ENCODE measurements at places on chromosomes 2 and 18.
A peak's percentile ranks its signal among the peaks of the same experiment; 100 is the strongest.

GRCh38 chr2:175612280-175612679, 389.8 kb downstream of the LNPK start:
- no peak for DNase-seq

DNA sequence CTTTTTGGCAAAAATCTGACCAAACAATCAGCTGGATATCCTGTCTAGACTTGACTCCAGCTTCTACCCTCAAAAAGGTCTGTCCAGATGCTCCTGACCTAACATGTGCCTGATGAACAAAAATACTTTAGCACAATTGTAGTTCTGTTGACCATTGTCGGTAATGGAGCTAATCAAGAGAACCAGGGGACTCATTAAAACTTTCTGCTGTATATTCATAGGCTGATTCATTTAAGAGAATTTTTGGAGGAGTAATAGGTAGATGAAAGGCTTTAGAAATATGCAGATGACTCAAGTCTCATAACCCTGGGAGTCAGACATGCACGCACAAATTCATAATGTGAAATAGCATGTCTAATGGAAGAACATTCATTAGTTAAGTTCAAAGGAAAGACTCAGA, 514.2 kb downstream of the TXNL1 start:
- DNase-seq = no peak

DNA sequence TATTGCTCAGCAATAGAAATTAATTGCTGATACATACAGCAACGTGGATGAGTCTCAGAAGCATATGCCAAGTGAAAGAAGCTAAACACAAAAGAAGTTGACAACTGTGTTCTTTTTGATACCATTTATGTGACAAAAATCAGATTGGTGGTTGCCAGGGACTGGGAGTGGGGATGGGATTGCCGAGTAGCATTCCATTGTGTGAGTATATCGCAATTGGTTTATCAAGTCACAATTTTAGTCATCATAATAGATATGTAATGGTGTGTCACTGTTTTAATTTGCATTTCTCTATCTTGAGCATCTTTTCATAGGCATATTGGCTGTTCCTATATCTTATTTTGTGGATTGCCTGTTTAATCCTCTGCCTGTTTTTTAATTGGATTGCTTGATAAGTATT, 20.9 kb downstream of the STRADB start:
- DNase-seq = no peak

DNA sequence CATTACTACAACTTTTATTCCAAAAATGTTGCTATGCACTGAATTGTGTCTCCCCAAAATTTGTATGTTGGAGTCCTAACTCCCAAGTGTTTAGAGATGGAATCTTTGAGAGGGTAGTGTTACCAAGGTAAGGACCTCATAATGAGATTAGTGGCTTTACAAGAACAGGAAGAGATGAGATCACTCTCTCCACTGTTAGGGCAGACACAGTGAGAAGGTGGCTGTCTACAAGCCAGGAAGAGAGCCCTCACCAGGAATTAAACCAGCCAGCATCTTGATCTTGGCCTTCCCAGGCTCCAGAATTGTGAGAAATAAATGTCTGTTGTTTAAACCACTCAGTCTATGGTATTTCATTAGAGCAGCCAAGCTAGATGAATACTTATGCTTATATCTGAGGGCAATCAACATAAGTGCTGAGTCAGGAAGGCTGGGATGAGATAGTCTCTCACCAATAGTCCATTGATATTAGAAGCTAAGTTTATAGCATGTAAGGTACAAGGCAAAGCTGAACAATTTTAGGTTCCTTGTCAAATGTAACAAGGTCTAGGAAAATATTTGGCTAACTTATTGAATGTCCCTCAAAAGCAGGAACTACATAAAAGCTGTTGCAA, 317.6 kb upstream of the REG3G start:
- DNase-seq = no peak

- DNase-seq = no peak
These were observed 220.7 kb downstream of the NDUFA10 start for GRCh38 chr2:239804161-239805042.

DNA sequence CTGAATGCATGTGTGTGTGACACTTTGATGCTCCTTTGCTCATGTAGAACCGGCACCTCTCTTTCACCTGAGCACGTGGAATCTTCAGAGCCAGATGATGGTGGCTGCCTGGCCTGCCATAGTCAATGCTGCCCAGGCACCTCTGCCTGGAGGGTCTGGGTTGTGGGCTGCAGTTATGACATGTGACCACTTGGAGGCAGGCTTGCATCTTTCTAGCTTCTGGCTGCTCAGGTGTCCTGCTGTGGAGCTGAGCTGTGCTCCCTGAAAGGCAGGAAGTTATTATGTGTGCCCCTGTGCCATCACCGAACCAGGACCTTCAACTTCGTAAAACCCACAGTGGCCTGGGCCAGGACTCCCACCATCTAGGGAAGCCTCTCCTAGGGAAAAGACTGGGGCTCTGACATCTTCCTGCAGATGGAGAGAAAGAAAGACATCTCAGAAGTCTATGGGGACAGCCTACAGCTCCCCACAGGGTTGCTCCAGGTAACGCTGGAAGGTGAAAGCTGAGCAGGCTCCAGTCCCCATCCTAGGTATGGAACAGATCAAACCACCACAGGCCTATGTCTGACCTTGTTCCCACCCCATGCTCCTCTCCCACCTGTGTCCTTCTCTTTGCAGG, 30.2 kb downstream of the PSD4 start:
- peak; percentile 52 for DNase-seq

DNA sequence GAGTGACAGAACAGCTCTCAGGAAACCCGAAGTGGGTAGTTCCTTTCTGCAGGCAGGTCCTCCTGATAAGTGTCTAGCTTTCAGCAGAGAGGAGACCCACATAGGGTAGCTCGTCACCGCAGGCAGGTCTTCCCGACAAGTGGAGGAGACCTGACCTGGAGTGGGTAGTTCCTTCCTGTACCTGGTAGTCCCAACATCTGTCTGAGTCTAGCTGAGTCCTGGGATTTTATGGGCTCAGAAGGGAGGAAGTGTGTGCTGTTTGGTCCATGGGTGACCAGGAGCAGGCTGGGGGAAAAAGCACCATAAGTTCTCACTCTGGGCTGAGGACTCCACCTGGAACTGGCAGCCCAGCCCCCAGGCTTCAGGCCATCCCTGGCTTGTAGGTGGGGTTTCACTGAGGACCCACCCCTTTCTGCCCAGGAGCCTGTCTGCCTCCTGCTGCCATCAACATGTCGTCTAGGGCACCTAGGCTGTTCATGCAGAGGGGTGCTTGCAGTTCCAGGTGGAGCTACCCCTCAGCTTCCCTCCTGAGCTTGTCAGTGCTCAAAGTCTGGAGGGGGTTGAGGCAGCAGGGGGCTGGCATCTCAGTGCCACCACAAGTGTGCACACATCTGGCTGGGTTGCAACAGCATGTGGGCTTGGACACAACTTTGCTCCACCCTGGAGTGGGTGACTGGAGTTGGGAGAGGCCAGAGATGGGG, 9.4 kb downstream of the DYSF start:
- no peak for DNase-seq

- DNase-seq = no peak
These were observed 13.8 kb upstream of the KCNS3 start for GRCh38 chr2:17864676-17865075.

DNA sequence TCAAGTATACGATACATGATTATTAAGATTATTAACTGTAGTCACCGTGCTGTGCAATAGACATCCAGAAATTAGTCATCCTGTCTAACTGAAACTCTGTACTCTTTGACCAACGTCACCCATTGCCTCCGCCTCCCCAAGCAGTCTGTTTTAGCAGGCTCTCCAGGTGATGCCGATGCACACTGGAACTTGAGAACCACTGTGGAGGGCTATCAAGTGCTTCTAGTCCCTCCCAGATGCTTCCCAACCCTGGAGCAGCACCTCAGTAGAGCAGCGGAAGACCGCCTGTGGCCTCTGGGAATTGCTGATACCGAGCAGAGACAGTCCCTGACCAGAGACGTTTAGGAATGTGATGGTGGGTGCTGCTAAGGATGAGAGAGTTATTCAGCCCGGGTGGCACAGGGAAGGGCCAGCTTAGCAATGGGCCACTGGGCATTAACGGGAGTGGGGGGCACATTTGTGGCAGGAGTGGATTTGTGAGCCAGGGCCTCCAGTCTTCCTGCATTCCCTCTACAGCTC, 50.7 kb downstream of the LIPG start:
- DNase-seq = no peak

GRCh38 chr2:44793322-44793870, 148.1 kb upstream of the SIX3 start:
- no peak for DNase-seq

GRCh38 chr2:207951734-207952470, 73.4 kb downstream of the PLEKHM3 start:
- DNase-seq = no peak

DNA sequence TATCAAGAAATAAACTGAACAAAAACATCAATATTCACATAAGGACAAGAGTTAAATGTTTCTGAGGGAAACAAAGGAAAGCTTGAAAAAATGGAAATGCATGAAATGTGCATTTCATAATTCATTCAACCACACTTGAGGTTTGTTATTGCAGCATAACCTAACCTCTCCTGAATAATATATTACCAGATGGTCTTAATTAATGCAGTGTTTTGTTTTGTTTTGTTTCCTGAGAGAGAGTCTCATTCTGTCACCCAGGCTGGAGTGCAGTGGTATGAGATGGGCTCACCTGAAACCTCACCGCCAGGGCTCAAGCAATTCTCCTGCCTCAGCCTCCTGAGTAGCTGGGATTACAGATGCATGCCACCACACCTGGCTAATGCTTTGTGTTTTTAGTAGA, 139.9 kb upstream of the PIEZO2 start:
- DNase-seq = no peak

GRCh38 chr2:197185676-197186075, 124.9 kb downstream of the ANKRD44 start:
- DNase-seq = no peak

DNA sequence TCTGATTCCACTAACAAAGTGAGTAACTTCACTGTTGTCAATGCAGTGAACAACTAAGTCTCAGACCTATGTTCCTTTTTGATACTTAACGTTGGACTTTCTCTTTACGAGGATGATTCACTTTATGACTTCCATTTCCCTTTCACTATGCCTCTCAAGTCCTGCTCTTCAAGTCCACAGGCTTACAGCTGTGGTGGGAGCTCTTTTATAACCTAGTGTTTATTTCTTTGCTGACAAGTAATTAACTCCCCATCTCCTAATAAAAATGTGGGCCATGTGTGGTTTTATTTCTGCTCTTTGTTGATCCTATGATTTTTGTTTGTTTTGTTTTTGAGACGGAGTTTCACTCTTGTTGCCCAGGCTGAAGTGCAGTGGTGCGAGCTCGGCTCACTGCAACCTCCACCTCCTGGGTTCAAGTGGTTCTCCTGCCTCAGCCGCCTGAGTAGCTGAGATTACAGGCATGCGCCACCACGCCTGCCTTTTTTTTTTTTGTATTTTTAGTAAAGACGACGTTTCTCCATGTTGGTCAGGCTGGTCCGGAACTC, 142.1 kb downstream of the USP34 start:
- no peak for DNase-seq

DNA sequence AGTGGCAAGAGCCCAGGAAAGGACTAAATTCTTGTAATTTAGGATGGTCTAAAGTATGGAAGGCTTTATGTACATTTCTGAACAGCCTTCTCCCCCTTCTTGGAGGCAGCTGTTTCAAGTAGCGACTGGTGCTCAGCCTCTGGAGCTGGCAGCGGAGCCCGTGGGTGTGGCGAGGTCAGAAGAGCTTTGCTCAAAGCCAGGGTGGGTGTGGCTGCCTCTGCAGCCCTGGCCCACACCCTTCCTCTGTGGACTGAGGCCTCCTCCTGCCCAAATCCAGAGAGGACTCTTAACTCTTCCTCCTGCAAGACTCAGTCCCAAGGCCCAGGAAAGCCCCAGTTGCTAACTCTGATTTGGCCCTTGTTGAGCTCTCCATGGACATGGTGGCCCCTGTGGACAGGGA, 202.1 kb upstream of the REV1 start:
- DNase-seq = no peak

DNA sequence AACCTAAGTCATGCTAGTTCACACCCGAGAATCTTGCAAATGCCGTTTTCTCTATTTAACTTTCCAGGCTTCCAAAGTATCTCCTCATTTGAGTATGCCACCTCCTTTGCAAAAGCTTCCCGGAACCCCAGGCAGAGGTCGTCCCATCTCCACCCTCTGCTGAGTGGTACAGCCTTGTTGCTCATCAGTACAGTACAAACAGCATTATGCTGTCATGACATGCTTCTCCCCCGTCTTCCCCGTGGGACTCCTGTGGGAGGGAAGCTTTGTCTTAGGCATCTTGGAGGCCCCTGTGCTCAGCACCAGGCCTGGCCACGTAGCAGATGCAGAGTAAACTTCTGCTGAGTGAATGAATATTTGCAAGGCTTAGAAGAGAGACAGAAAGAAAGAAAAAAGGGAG, 102.7 kb downstream of the CDCA7 start:
- no peak for DNase-seq

- no peak for DNase-seq
These were observed 92.4 kb upstream of the LCLAT1 start for GRCh38 chr2:30354621-30355020.

DNA sequence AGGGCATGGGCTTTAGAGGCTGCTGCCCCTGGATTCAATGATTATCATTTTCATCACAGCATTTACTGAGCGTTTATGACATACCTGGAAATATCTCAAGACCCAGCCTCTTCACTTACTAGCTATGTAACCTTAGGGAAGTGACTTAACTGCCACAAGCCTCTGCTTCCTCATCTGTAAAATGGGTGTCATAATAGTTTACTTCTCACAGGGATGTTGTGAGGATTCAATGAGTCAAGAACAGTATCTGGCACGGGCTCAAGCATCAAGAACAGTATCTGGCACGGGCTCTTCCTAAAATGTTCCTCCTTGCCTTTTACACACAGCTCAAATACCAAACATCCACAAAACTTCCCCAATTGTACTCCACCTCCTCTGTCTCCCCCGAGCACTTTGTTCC, 31.4 kb downstream of the LGALSL start:
- no peak for DNase-seq

GRCh38 chr2:136395582-136395981, 277.6 kb upstream of the CXCR4 start:
- no peak for DNase-seq

- no peak for DNase-seq
These were observed 104.5 kb downstream of the COL6A3 start for GRCh38 chr2:237309416-237309815.

- no peak for DNase-seq
These were observed 13.5 kb upstream of the IL1RL1 start for GRCh38 chr2:102297891-102298290.

- no peak for DNase-seq
These were observed 116.6 kb downstream of the ACTR3 start for GRCh38 chr2:114006460-114006859.

DNA sequence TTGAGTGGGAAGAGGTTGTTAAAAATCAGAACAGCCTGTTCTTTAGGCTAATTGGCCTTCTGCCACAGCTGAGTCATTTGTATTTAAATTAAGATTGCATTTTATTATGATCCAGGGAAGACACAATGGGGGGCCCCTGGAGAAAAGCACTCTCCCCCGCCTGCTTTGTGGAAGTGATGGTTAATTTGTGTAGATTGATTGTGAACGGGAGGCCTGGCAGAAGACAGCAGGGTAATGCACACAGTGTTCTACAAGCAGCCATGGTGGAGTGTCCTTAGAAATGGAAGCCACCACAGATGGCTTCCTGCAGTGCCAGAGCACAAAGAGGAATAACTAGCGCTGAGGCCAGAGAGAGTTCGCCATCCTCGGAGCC, 19.6 kb downstream of the RAMP1 start:
- DNase-seq = no peak

- no peak for DNase-seq
These were observed 13.2 kb downstream of the ZNF407 start for GRCh38 chr18:74610860-74611259.

- no peak for DNase-seq
These were observed 199.8 kb upstream of the HDAC4 start for GRCh38 chr2:239600650-239601049.

- DNase-seq = no peak
These were observed 627.7 kb upstream of the CDH2 start for GRCh38 chr18:28804512-28805202.

All from NCI-H2227 treated with DMSO at 0.1 percent for 48 hours (cell line).